ENCODE measurements at places on chromosomes 4 and X.

- DNase-seq: no peak
Measured at GRCh38 chrX:152813206-152813605, 17.4 kb downstream of the CETN2 start.

DNA sequence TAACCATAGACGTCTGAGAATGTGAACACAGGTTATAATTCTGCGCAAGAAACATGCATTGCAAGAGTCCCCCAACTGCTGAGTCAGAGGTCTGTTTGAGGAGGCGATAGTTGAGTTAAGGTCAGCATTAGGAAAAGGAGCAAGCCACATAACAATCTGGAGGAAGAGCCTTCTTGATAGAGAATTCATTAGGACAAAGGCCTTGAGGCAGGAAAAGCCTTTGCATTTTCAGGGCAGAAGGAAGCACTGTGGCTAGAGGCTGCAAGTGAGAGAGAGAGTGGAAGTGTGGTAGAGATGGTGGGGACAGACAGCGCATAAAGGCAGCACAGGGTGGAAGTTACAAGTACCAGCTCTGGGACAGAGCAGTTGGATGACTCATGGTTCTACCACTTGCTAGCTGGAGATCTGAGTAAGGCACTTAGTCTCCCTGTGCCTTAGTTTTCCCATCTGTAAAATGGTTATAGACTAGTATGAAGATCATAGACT is 125.8 kb upstream of the LNX1 start:
- no peak for DNase-seq

DNA sequence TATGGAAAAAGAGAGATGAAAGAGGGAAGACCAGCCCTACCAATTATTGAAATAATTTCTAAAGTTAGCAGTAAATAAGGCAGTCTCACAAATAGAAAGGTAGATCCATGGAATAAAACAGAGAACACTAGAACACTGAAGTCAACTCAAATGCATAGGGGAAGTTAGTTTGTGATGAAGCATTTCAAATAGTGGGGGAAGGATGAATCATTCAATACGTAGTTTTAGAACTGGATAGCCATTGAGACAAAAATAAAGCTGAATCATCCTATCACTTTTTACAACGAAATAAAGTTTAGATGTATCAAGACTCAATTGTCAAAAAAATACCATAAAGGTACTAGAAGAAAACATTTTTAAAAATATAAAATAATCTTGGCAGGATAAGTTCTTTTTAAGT is 143.2 kb upstream of the DGKK start:
- no peak for DNase-seq

- no peak for DNase-seq
Measured at GRCh38 chr4:738781-739280, 33.2 kb downstream of the PCGF3 start.

DNA sequence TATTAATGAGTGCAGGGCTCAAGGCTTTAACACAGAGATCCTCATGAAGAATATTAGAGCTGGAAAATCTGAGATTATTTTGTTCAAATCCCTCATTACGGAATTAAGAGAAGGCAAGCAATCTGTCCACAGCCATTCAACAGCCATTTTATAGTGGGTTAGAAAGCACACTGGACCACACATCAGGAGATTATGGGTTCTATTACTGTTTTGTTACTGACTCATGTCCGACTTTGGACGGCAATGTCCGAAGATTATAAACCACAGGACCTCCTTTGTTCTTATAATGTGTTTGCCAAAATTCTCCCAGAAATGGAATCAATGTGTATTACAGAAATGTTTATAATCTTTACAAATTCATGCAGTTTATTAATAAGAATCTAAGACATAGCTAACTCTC is 8.1 kb downstream of the LAMTOR3 start:
- no peak for DNase-seq

GRCh38 chr4:3200423-3201090 is 48.4 kb upstream of the MSANTD1 start:
- DNase-seq: no peak

- DNase-seq: peak; percentile 10
Measured at GRCh38 chrX:64894454-64895038, 81.7 kb downstream of the ZC4H2 start.

- DNase-seq: peak; percentile 4
Measured at GRCh38 chr4:40749717-40750460, at the start of gene NSUN7. NSUN7 (plus strand) TSS chr4:40749955; CDS start chr4:40750694, 739 bp downstream.

GRCh38 chrX:46488712-46489111 is 56.5 kb downstream of the ZNF674 start:
- DNase-seq: no peak

DNA sequence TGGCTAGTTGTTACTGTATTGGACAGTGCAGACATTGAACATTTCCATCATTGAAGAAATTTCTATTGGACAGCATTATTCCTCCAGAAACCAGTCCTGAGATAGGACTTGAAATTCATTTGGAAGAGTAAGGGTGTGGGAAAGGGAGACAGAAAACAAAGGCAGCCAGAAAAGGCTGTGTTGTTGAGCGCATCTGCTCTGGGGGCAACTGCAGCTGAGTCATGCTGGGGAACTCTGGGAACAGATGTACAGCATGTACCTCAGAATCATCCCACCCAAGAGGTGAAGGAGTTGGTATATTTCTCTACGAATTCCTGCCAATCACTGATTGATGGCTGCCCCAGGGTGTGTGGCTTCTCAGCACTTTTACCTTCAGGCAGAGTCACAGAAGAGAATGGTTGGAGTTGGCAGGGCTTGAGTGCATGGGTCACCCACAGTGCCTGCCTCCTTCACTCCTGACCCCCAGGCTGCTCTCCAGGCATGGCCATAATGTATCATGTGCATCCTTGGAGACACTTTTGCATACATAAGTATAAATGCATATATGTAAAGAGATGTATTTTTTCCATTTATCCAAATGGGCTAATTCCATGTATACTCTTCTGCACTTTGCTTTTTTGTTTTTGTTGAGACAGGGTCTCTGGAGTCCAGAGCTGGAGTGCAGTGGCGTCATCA is 39.4 kb downstream of the GEMIN8 start:
- DNase-seq: no peak

DNA sequence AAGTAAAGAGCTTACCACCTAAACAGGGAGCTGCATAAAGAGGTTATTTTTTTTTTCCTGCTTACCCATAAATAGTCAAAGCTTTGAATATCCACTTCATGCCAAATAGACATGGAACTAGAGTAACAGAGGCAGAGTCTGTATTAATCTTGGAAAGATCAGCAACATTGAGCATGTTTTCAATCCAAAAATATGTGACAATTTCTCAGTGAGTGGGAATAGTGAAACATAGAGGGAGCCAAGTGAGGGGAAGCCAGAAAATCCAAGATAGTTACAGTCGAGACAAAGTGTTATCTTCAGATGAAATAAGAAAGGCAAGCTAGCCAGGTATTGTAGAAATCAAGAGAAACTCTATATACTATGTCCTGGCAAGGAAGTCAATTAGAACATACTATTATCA is 122.3 kb upstream of the TACR3 start:
- DNase-seq: no peak

GRCh38 chrX:40449956-40450706 is 130.6 kb upstream of the ATP6AP2 start:
- no peak for DNase-seq

DNA sequence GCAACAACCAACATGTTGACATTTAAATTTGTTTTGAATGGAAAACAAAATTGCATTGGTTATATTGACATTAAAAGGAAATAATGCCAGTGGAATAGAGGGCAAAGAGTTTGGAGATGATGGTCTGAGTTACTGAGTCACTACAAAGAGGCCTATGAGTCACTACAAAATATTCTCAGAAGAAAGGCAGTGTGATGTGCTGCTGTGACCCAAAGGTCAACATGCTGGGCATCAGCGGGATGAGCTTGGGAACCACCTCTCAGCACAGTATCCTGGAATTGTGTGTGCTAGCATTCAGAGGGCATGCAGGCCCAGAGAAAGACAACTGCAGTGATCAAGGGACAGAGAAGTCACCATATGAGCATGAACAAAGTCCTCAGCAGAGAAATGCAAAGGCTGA is 2.8 kb downstream of the CMC4 start:
- no peak for DNase-seq

DNA sequence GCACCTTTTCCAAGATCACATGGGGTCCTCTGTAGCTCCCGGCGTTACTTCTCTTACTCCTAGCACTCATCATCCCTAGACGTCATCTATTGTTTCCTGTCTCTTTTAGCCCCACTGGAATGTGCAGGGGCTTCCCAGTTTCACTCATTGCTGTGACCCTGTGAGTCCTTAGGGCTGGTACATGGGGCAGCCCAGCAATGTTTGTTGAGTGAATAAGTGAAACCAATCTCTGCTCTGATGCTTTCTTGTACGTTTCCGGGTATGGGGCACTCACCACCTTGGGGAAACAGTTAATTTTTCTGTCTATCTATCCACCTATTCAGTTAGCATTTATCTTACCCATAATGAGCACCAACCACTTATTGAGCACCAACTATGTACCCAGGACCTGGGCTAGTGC is 16.1 kb downstream of the MSX1 start:
- no peak for DNase-seq

DNA sequence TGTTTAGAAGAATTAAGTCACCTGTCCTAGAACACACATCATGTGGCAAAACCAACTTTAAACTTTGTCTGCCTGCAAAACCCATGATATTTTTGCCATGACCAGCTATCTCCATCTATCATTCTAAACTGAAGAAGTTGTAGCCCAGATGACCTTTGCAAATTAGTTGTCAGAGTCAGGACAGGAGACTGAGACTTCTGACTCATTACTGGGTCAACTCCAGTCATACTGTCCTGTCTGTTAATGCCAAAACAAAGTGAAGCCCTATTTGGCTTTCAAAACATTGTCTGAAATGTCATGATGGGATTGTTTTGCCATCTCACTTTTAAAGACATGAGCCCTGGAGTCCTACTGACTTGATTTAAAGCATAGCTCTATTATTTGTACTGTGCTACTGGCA is 365.7 kb upstream of the CPEB2 start:
- DNase-seq: no peak

GRCh38 chrX:100750883-100751282 is 19.0 kb upstream of the SYTL4 start:
- no peak for DNase-seq

DNA sequence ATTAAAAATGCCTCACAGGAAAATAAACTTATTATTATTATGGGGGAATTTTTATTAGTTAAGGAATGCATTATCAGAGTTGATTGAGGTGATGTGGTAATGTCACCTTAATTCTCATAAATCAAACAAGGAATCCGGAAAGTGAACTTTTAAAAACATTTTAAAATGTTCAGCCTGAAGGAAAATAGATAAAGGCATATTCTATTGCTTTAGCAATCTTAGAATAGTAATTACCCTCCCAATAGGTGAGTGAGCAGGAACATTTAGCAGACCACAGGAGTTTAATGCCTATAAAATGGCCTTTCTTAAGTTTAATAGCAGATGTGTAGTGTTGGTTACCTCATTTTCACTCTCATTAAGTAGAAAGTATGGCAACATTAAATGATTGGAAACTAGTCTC is 160.9 kb upstream of the MAD2L1 start:
- DNase-seq: no peak

DNA sequence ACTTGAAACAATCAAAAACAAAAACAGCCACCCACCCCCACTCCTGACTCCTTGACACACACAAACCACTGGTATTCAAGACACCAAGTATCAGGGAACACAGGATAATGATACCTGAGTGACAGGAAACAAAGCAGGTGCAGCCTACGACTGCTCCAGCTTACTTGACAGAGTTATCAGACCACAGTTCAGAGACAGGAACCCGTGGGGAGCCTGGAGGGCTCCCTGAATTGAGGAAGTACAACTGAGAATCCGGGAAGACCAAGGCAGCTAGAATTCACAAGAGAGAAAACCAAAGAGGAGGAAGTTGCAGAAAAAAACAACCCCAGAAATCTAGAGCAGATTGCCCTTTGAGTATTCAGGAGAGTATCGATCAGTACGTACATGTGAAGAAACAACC is 20.5 kb downstream of the COMMD8 start:
- no peak for DNase-seq

- no peak for DNase-seq
Measured at GRCh38 chrX:68428431-68428830, 4.9 kb downstream of the OPHN1 start.

- no peak for DNase-seq
Measured at GRCh38 chr4:10897076-10897475, 212.5 kb upstream of the CLNK start.

GRCh38 chrX:42680666-42681065 is 97.3 kb downstream of the PPP1R2C start:
- DNase-seq: no peak

DNA sequence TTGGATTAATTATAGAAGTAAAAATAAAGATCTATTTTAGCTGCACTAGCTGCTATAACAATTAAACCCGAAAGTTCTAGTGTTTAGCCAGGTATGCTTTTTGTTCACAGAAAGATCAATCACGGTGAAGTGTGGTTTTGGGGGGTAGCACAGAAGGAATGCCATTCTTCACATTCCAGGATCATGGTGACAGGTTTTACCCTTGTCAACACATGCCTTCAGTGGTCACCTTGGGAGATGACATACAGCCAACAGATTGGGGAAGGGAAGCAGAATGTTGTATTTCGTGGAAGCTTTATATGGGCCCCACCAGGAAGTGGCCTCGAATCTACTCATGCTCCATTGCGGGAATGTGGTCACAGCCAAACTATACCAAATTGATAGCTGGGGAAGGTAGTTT is 753.6 kb downstream of the RAPGEF2 start:
- DNase-seq: no peak

DNA sequence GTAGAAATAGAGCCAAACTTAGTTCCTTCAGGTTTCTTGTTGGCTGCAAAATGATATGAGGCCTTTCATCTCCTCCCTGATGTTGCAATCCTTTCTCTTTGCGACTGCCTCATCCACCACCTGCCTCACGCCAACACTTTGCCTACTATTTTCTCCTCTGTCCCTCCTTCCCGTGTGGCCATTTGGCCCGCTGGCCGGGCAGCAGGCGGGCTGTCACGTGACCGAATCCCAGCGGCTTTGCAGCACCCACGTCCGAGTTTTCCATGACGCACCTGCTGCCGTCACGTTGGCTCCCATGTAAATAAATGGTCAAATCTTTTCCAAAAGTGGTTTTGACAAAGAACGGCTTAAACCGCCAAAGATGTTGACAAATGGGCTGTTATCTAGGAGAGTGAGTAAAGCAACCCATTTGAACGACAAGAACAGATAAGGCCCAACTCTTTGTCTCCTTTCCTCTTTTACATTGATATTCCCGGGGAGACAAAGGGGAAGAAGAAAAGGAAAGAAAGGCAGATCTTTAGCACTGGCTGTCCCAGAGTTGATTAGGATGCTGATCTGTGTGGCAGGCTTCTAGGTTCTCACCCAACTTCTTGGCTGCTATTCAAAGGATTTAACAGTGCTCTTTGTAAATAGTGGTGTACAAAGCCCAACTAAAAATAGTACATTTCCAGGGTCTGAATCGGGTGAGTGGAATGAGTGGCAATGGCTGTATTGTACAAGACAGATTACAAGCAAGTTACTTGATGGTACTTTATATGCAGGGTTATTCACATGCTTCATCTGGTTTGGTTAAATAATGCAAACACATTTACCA is 174.2 kb upstream of the JADE1 start:
- DNase-seq: no peak
